ENCODE measurements at places on chromosomes 6 and 20.

- no peak for DNase-seq
Measured at GRCh38 chr6:149933461-149933860, 8.4 kb upstream of the ULBP2 start.

GRCh38 chr20:11057624-11058023 lies 383.8 kb upstream of the JAG1 start:
- no peak for DNase-seq

DNA sequence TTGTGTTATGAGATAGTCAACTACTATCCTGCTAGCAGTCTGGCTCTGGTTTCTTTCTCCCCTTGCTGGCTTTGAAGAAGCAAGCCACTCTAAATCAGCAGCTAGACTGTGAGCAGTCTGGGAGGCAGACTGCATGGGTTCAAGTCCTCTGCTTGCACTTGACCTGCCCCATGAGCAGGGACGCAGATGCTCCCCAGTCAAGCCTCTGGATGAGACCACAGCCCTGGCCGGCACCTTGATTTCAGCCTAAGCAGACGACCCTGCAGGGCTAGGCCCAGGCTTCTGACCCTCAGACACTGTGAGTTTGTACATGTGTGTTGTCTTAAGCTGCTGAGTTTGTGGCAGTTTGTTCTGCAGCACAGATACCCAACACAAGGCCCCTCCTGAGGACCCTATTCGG lies 105.8 kb downstream of the SULF2 start:
- no peak for DNase-seq

DNA sequence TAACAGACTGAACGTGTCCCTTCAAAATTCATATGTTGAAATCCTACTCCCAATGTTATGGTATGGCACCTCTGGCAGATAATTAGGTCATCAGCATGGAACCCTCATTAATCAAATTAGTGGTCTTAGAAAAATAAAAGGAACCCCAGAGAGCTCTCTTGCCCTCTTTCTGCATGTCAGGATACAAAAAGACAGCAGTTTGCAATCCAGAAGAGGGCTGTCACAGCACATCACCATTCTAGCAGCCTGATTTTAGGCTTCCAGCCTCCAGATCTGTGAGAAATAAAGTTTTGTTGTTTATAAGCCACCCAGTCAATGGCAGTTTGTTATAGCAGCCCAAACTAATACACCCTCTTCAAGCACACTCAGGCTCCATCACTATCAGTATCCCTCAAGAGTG lies 292.9 kb downstream of the TRDN start:
- DNase-seq = no peak

- no peak for DNase-seq
Measured at GRCh38 chr20:6026051-6026450, 27.8 kb downstream of the LRRN4 start.

GRCh38 chr6:47250302-47250701 lies 59.4 kb downstream of the TNFRSF21 start:
- no peak for DNase-seq

- no peak for DNase-seq
Measured at GRCh38 chr6:96537726-96538125, 16.1 kb downstream of the UFL1 start.

DNA sequence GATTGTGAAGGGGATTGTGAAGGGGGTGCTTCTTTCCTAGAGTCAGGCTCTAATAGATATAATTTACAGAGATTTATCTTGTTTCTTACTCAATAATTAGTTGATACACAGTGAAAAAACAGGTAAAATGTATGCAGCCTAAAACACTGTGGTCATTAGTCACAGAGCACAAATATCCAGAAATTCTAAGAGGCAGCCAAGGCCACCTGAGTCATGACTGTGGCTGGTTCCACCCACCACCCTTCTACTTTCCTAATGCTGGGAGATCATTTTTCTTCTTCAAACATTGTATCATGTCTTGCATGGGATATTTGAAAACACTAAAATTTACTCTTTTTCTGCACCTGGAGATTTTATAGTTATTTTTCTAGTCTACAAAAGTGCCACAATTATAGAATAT lies 181.6 kb downstream of the OTOR start:
- no peak for DNase-seq

DNA sequence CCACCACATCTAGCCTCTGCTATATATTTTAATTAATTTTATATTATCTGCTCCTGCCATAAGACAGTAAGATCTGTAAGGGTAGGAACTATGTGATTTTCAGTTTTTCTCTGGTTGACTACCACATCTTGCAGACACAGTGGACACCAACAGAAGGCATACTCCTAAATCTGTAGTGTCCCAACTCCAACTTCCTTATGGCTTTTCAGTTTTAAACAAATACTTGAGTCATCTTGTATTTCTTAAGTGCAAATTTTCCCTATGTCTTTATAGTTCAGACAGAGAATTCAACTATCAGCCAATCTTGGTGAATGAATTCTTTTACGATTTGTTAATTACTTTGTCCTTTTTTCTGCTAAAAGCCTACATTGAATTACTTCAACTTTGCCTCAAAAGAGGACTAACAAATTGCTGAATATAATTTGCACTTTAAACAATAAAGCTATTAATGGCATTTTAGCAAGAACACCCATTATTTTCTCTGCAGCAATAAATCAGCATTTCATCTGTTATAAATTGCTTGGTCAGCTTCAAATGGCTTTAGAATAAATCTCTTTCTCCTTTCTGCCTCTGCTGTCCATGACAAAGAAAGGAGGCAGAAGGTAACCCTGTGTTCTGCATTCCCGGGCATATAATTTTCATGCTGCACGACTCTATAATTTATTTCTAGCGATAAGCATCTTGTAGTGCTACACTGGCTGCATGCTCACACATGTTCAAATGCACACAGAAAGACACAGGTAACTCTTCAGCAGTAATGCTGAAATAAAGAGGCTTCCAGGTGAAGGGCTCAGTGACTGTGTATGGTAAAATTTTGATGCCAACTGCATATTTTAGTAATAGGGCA lies 144.8 kb downstream of the BACH2 start:
- no peak for DNase-seq

- no peak for DNase-seq
Measured at GRCh38 chr6:39037707-39038106, 10.9 kb upstream of the GLP1R start.

DNA sequence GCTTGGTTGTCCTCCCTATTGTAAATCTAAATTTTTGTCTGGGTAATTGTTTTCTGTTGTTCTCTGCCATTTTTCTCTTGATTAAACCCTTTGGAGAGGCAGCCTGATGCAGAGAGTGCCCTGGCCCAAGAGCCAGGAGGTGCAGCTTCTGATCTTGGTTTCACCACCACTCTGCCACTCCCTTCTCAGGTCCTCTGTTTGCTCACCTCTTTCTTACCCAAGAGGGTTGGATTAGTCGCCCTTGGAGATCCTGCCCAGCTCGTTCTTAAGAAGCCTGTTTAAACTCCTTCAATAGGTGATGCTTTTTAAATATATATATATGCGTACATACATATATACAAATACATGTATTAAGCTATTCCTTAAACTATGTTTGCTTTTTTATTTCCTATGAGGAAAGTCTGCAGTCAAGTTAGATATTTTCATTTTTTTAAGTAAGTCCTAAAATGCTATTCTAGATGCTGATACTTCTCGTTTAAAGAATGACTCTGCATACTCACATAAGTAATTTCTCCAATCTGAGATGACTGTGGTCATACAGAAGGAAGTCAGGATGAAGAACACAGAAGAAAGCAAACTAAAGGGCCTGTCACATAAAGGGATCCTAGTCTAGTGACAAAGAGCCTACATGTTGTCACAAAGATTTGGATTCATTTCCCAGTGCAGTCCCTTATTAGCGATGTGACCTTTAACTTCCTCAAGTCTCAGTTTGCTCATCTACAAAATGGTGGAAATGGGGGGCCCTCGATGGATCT lies 19.9 kb downstream of the TPD52L1 start:
- no peak for DNase-seq

DNA sequence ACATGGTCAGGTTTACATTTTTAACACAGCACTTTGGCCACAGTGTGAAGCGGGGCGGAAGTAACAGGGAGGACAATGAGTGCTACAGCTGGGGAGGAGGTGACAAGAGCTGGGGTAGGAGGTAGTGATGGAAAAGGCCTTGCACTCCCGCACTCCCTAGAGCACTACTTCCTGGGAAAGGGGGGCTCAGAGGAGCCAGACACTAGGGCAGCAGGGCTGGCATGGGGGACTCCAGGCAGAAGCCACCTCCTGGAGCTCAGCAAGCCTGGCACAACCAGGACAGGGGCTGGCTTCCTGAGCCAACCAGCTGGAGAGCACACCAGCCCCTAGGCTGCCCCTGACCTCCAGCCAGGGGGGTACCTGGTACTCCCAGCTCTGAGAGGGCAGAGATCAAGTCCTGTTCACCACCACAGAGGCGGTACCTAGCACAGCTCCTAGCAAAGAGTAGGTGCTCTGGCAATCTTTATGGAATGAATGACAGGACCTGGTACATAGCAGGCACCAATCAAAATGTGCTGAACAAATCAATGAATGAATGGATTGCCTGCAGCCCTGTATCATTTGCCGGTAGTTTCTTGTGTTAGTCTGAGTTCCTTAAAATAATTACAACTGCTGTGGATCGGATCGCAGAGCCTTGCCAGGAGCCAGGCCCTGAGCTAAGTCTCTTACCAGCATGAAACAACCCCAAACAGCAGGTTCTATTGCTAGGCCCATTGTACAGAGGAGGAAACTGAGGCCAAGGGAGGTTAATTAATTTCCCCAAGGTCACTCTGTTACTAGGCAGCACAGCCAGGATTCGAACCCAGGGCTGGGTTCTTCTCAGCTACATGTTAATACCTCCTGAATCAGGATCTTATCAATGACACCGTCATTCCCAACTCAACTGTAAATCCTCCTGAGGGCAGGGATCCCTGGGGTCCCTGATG lies 15.5 kb downstream of the NOL4L start:
- no peak for DNase-seq

GRCh38 chr6:11123978-11124377 lies 12.5 kb upstream of the ERVFRD-1 start:
- DNase-seq = no peak

GRCh38 chr20:46743088-46743487 lies 33.6 kb downstream of the SLC2A10 start:
- DNase-seq = no peak

GRCh38 chr6:17945111-17945510 lies 42.3 kb downstream of the KIF13A start:
- DNase-seq = no peak

- DNase-seq = no peak
Measured at GRCh38 chr6:161903584-161904212, 629.8 kb upstream of the AGPAT4 start.

GRCh38 chr20:39660965-39661364 lies 698.8 kb downstream of the DHX35 start:
- DNase-seq = no peak

DNA sequence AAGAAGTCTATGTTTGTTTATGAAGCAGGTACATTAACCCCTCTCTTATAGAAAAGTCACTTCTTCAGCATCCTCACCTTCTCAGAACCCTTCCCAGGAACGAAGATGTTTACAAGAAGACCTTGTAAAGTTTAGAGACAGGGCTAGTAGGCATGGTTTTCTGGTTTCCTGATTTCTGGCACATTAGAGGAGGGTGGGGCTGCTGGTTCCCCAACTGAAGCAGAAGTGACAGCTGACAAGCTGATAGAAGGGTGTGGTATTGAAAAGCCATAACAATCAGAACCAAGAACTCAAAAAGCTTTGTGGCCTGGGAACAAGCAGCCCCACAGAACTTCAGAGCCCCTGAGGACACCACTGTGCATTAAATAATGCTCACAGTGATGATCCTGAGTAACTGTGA lies 91.2 kb downstream of the RTN4IP1 start:
- DNase-seq = no peak

- no peak for DNase-seq
Measured at GRCh38 chr6:13433709-13434121, 53.7 kb downstream of the GFOD1 start.

- DNase-seq = no peak
Measured at GRCh38 chr20:23970049-23970448, 18.5 kb downstream of the GGTLC1 start.

DNA sequence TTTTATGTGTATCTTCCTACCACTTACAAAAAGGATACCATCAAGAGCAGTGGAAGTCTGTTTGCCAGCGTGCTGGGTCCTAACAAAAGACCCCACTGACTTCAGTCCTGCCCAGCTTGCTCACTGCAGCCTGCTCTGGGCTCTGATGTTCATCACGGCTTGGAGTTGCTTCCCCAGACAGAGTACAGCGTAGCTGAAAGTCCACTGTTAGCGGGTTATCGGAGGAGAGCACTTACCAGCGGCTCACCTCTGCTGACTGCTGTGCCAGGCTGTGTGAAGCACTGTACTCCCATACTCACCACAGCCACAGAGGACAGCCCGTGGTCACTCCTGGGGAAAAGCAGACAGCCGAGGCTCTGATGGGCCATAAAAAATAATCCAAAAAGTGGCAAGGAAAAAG lies 40.2 kb downstream of the CTCFL start:
- no peak for DNase-seq

DNA sequence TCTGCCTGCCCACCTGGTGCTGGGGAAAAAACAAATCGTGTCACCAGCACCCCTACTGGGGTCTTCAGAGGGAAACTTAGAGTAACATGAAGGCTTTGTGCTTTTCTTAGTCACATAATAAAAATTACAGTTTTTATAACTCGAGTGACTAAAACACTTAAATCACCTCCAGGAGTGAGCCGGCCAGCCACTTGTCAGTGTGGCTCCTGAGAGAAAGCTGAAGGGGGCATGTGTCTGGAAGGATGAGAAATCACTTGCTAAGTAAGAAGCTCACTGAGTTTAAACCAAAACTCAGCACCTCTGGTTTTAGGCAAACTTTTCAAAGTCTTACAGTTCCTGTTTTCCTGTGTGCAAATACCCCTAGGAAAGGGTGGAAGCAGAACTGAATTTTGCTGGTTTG lies 372.2 kb downstream of the CDH26 start:
- DNase-seq = no peak

GRCh38 chr20:60558486-60558885 lies 600.3 kb downstream of the CDH26 start:
- no peak for DNase-seq

DNA sequence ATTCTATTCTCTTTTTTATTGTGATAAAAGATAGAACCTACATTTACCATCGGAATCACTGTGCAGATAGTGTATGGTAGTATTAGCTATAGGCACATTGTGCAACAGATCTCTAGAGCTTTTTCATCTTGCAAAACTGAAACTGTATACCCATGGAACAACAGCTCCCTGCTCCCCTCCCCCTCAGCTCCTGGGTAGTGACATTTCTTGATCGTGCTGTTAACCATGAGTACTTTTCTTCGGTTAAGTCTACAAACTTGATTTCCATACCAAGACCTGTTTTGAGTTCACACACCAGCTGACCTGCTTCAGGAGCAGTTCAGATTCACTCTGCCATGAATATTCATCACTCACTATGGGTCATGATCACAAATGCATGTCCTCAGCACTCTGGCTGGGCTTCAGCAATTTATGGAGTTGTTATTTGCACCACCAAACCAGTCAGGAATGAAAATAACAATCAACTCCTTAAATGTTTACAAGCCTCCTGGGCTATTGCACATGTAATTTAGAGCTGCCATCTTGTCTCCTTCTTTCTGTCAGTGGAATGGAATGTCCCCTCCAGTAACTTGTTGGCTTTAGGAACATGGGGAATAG lies 32.8 kb downstream of the PRDM1 start:
- no peak for DNase-seq

- peak; percentile 19 for DNase-seq
Measured at GRCh38 chr6:111721753-111722154, 116.1 kb upstream of the TRAF3IP2 start.
